ENCODE measurements at places on chromosomes 5 and 9.

GRCh38 chr9:109861499-109861898 lies 81.5 kb downstream of the PALM2AKAP2 start:
- no peak for DNase-seq

- no peak for DNase-seq
These were observed 6.0 kb upstream of the C1QTNF2 start for GRCh38 chr5:160376416-160376815.

GRCh38 chr9:72144756-72145492 lies 4.3 kb upstream of the GDA start:
- DNase-seq, result no peak

- no peak for DNase-seq
These were observed 39.2 kb downstream of the NACC2 start for GRCh38 chr9:136055715-136056545.

DNA sequence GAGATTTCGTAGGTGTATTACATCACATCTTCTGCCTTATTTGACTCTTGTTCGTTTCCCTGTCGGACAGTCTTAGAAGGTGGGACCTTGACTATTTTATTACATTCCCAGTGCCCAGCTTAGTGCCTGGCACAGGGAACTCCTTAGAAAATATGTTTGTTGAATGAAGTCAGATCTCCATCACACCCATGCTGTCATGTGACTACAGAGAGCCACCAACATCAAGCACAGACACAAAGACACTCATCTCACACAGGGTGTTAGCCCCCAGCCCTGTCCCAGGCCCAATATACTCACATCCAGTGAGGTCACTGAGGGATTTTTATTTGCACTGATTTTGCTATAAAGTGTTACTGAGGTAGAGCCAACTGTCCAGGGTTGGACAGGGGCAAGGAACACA lies 692 bp upstream of the SRA1 start:
- DNase-seq, result no peak

DNA sequence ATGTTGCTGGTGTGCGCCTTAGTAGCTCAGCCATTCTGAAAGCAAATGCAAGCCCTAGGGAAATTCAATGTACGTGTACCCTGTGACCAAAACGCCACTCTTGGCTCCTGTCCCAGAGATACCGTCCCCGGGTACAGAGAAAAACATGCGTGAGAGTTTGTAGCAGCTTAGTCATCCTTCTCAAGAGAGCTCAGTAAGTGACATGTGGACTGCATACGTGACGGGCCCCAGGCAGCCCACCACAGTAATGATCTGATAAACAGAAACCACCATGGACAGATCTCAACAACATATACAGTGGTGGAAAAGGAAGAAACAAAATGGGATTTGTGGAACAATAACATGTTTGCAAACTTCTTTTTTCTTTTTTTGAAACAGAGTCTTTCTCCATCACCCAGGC lies 45.1 kb downstream of the S1PR3 start:
- no peak for DNase-seq

DNA sequence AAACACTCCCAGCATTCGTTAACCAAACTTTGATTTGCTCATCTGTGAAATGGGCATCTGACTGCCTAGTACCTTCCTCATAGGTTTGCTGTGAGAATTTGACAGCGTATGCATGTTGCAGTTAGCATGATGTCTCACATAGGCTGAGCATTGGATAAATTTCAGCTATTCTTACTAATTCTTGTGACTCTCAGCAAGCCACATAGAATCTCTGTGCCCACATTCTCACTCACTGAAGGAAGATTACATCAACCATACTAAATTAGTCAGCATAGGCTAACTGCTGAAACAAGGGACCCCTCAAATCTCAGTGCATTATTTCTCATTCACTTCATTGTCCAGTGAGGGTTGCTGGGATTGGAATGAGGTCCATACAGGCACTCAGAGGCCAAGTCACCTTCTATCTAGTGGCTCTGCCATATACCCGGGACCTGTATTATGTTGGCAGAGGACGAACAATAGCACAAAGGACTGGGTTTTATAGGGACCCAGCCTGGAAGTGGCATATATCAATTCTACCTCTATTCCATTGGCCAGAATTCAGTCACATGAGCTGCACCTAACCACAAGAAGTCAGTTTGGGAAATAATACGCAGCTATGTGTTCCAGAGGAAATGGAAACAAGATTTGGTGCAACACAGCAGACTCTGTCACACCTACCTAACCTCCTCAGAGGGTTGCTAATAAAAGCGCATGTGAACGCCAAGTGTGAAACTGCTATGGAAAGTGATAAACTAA lies 4.2 kb upstream of the PTGER4 start:
- DNase-seq, result no peak

DNA sequence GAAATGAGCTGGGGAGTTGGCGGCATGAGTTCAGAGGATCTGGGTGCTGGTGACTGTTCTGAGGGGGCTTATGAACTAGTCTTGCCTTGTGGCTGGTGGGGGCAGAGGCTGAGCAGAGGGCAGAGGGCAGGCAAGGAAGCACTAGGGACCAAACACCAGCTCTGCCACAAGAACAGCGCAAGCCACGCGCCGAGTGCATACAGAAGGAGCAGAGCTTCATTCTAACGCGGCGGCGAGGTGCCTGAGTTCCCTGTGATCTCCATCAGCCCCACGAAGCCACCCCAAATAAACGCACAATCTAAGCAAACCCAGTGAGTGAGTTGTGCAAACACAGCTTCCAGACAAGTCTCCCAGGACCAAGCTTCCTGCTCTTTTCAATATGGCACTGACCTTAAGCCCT lies 110.6 kb upstream of the ALDH1B1 start:
- DNase-seq, result no peak

DNA sequence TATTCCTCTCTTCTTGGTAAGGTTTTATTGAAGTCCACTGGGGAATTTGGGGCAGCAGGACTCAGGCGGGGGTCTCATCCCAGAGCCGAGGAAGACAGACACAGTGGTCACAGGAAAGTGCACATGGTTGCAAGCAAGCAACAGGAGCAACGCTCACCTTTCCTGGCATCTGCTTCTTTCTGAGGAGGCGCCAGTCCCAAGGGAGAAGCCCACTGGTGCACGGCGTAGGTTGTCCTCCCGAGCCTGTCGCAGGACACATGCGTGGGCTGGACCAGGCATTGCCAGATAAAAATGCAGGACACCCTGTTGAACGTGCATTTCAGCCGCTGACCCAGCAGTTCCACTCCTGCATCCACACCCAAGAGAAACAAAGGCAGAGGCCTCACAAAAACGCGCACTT lies 72.4 kb upstream of the OLFM1 start:
- DNase-seq, result no peak

DNA sequence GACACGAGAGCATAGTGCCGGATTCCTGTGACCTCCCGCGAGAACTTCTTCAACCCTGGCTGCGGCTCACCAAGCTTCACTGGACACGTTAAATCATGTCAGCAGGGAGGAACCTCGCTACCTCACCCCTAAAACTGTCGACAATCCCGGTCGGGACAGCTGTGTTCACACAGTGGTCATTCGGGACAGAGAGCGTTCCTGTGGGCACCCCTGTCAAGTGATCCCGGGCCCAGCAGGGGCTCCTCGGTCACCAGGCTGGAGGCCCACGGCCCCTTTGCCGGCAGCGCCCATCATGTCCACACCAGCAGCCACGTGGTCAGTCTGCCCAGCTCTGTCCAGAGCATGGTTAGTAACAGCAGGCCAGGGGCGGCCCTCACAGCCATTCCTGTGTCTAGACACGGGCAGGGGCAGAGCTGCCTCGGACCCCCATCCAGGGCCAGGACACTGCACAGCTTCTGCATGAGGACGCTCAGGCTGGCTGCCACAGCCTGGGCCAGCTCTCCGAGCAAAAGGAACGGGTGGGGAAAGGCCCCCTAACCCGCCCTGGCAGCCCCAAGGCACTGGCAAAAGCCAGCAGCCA lies 3.5 kb downstream of the INPP5E start:
- DNase-seq, result no peak

DNA sequence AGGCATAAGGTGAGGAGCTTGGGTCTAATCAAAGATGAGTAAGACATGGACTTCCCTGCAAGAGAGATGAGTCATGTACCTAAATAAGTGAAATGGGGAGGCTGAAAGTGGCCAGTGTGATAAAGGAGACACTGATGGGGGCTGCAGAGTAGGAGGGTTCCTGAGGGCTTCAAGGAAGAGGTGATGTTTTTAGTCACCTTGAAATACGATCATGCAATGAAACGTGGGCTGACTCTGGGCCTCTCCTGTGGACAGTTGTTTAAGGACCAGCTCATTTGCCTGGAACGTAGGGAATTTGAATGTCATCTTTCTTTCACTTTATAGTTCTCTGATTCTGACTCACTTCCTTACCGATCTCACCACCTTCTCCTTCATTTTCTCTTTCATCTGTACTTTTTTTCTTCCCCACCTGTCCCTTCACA lies 49.6 kb upstream of the CPLX2 start:
- no peak for DNase-seq

- DNase-seq, result no peak
These were observed 8.0 kb downstream of the TGFBR1 start for GRCh38 chr9:99112750-99113413.

- no peak for DNase-seq
These were observed 466.0 kb downstream of the CAAP1 start for GRCh38 chr9:26426551-26427131.

GRCh38 chr5:96279801-96280542 lies 153.1 kb downstream of the PCSK1 start:
- no peak for DNase-seq

- DNase-seq, result no peak
These were observed 16.1 kb upstream of the FRMD3 start for GRCh38 chr9:83554278-83554677.

DNA sequence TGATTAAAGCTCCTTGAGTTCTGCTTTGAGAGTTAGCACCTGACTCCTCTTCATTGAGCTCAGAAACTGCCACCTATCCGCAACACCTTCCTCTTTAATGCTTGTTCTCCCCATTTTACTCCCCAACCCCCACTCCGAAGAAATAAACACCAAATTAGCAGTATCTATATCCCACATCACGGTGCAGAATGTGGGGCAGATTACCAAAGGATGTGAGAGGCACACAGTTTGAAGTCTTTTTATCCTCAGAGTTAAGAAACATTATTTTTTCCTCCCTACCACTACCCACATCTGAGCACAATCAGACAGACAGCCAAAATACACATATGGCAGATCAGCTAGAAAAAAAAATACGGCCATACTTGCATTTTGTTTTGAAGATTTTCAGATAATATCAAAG lies 26.1 kb upstream of the IL7R start:
- DNase-seq, result no peak

- DNase-seq, result no peak
These were observed at the start of gene PCDHGB3 for GRCh38 chr5:141369994-141370848. Gene PCDHGB3 (plus strand): TSS chr5:141370242. CDS start chr5:141370395, 153 bp downstream.

DNA sequence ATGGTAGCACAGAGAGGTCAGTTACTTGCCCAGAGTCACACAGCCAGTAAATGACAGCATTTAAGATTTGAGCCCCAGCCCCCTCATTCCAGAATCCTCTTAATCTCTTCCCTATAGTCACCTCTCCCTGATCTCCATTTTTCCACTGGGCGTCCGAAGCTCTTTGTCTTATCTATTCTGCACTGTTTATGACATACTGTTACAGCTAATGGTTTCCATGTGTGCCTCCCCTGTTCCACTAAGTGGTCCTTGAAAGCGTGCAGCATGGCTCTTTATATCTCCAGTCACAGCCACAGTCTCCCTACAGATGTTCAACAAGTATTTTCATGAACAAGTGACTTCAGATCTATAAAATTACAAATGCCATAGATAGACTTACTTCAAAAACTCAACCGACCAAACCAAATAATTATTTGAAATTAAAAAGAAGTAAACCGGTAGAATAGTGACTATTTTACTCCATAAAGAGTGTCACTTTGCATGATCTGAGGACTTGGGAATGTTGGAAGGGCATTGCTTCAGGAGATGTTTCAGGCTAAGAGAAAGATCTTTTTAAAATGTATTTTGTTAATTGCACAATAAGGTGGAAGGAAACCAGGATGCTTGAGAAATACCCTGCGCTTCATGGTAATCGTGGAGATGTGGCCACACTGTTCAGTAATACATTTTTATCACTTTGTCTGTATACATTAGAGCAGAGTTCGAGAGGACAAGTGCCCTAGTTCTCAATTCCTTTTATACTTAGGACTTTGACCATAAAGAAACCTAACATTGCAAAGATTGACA lies 237.2 kb downstream of the FBXL7 start:
- DNase-seq, result no peak

- DNase-seq, result no peak
These were observed 14.6 kb downstream of the PLEKHG4B start for GRCh38 chr5:106587-106986.

- no peak for DNase-seq
These were observed 27.5 kb upstream of the TNPO1 start for GRCh38 chr5:72788866-72789505.

DNA sequence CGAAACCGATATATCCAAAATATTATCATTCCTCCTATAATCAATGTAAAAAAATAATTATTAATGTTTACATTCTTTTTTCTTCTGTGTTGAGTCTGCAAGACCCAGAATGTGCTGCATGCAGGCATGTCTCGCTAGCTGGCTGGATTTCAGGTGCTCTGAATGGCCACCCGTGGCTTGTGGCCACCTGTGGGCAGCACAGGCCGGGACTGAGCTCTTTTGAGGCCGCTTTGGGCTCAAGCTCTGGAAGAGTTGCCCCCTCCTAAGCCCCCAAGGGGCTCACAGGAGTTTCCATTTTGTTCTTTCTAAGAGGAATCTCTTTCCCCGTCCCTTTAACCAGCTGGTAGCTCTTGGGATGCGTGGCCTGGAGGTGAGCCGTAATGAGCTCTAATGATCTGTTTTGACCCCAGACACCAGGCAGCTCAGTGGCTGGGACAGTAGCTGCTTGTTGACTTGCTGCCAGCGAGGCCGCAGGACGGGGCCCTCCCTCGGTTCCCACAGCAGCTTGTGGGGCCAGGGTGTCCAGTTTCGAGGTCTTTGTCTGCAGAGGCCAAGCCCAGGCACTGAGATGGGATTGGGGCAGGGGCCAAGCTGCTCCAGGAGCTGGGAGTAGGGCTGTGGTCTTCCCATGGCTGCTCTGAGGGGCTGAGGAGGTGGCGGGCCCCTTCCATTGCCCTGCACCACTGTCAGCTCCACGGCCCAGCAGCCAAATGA lies 20.8 kb downstream of the ASS1 start:
- DNase-seq, result no peak

GRCh38 chr9:100595391-100596199 lies 17.7 kb downstream of the CAVIN4 start:
- peak; percentile 75 for DNase-seq

DNA sequence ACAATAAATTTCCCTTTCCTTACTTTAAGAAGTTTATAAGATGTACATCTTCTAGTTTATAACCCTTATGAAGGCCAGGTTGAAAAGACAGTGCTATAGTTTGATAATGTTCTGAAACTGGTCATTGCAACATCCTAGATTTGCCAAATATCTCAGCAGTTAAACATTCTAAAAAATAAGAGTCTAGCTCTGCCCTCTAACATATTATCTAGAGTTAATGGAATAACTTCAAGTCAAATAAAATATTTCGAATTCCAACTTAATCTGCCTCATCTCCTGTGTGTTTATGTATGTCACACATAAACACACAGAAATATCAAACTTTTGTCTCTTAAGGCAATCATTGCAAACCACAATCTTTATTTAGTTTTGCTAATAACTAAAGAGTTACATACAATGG lies 796.6 kb downstream of the TLE1 start:
- DNase-seq, result no peak

- no peak for DNase-seq
These were observed 8.4 kb downstream of the NIPAL4 start for GRCh38 chr5:157468293-157468965.

- peak; percentile 90 for DNase-seq
These were observed 43.5 kb upstream of the DNAH5 start for GRCh38 chr5:13987843-13988464.
